ENCODE measurements at places on chromosomes 13 and 19.

DNA sequence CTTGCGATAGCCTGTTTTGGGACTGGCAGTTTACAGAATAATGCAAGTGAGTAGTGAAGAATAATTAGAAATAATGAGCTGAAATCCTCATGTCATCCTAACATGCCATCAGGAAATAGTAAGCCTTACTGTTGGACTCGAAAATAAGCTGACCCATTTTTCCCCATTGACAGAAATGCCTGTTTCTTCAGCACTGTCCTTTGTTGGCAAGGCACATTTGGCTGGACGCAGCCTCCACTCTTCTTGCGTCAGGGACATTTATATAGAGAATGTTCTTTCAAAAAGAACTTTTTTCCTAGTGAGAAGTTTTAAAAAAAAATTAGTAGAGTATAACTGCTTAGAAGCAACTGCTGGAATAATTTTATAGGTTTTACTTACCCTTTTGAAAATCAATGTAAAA is 47.1 kb downstream of the ARHGAP35 start:
- no peak for DNase-seq

GRCh38 chr13:102872131-102872530 is 26.3 kb downstream of the ERCC5 start:
- no peak for DNase-seq

- DNase-seq, result no peak
Observed at GRCh38 chr19:55391191-55391670, 5.5 kb downstream of the RPL28 start.

DNA sequence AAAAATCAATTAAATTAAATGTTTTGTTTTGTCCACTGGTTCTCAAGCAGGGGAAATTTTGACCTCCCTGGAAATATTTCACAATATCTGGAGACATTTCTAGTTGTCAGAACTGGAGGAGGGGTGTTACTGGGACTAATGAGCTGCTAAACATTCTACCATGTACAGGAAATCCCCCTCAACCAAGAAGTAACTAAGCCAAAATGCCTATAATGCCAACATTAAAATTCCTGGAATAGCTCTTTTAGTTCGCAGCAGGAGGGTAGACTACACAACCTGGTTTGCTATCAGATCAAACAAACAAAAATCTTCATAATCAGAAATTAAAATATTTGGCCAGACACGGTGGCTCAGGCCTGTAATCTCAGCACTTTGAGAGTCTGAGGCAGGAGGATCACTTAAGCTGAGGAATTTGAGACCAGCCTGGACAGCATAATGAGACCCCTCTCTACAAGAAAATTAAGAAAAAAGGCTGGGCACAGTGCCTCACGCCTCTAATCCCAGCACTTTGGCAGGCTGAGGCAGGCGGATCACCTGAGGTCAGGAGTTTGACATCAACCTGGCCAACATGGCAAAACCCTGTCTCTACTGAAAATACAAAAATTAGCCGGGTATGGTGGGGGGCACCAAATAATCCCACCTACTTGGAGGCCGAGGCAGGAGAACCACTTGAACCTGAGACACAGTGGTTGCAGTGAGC is 13.7 kb upstream of the SMARCA4 start:
- DNase-seq, result no peak

DNA sequence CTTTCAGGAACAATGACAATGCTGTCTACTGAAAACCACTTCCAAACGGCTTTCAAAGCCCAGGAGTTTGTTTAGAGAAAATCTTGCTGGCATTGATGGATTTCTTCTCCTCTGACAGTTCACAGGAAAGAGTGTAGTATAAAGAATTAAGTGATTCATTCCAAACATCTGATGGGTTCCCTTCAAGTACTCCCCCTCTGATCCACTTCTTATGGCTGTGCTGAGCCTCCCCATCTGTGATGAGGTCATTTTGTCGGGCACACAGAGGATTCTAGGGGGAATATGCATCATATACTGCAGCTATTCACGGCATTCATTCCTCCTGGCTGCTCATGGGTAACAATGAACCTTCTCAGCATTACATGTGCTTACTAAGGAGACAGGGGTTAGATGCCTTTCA is 107.9 kb downstream of the RGCC start:
- no peak for DNase-seq

- DNase-seq, result no peak
Observed at GRCh38 chr19:5828661-5829566, 10.6 kb downstream of the FUT6 start.

DNA sequence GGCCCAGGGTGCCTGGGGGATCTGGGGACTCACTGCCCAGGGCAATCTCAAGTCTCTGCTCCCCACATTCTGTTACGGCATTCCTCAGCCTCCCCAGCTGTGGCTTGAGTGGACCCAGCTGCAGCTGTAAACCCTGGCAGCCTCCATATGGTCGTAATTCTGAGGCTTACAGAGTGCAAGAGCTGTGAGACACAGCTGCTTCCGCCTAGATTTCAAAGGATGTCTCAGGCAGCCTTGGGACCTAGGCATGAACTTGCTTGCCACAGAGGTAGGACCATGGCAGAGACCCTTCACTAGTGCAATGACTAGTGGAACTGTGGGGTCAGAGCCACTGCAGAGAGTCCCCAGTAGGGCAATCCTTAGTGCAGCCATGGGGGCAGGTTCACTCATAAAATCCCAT is 297.5 kb downstream of the ENOX1 start:
- no peak for DNase-seq

DNA sequence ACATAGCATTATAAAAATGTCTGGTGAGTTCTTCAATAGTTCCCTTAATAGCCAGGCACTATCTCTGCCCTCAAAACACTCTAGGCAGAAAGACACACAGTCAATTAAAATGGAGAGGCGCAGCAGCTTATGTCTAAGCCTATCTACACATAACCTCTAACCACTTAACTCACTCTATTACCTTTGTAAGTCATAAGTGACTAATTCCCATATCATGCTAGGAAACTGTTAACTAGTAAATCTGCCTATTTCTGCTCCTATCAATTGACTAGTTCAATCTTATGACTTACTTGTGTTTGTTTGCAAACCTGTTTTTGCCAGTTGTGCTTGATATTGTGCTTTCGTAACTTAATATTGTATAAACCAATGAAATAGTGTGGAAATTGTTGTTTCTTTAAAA is 3.2 kb downstream of the CCDC122 start:
- no peak for DNase-seq

DNA sequence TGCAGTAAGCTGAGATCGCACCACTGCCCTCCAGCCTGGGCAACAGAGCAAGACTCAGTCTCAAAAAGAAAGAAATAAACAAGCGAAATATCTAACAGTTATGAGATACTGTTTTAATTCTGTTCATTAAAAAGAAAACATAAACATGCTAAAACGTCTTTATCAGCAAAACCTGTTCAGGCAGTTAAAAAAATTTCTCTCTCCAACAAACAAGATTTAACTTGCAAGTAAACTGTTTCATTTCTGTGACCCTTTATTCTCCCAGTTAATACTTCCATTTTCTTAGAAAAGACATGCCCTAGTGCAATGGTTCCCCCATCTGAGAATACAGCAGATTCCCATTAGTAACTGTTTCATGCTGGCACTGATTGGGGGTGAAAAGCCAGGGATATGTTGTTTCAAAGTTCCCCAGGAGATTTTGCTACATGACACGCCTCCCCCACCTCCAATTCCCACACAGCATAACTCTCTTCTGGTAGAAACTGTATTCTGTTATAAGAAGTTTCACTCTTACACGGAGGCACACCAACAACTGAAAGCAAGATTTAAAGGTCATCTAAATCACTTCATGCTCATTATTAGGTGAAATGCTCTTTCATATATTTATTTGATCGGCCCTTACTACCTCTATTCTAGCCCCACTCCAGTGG is 24.4 kb downstream of the ELF1 start:
- no peak for DNase-seq

- peak; percentile 32 for DNase-seq
Observed at GRCh38 chr13:75876142-75877050, 240.3 kb downstream of the LMO7 start.

DNA sequence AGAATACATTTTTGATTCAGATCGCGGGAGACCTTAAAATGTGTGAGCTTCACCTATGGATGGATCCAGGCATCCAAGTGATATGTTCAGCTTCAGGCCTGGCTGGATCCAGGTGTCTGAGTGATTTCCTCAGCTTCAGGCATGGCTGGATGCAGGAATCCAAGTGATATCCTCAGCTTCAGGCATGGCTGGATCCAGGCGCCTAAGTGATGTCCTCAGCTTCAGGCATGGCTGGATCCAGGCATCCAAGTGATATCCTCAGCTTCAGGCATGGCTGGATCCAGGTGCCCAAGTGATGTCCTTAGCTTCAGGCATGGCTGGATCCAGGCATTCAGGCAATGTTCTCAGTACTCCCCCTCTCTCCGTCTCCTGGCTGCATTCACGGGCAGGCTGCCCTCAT is 60.7 kb downstream of the KCNC3 start:
- DNase-seq, result no peak

GRCh38 chr19:48659768-48660167 is 13.0 kb downstream of the NTN5 start:
- DNase-seq, result no peak
